ENCODE measurements at places on chromosomes 13 and 19.

DNA sequence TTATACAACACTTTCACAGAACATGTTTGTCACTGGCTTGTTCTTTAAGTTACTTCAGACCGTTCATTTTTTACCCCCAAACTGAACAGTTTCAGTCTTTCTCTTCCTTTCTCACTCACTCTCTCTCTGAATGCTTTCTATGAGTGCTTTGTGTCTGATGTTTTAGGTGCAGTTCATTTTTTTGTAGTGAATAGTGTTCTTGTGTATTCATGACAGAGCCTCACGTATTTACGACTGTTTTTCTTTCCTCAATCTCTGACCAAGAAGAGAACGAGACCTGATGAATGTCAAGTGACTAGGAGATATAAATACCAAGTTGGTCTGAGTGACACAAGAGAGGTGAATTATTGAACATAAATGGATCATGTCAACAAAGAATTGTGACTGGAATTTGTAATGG, 1525.0 kb upstream of the MIR17HG start:
- no peak for DNase-seq

- DNase-seq = no peak
Measured at GRCh38 chr13:38013676-38014075, 144.1 kb upstream of the TRPC4 start.

- DNase-seq = no peak
Measured at GRCh38 chr19:39563408-39563807, 23.4 kb upstream of the EID2 start.

DNA sequence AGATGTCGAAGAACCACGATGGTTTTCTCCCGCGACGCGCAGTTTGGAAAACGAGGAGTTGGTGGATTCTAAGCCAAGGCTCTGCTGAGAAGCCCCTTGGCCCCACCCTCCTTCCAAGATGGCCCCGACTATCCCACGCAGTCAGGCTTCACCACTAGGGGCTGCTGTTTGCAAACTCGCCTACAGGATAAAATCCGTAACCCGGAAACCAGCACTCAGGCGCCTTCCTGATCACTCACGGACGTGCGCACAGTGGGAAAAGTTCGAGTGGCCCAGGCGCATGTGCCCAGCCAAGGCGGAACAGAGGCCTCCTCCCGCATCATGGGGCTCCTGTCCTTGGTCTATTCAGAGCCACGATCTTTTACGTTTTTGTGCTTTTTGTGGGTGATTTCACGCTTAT, 19.2 kb upstream of the UQCR11 start:
- DNase-seq = no peak

DNA sequence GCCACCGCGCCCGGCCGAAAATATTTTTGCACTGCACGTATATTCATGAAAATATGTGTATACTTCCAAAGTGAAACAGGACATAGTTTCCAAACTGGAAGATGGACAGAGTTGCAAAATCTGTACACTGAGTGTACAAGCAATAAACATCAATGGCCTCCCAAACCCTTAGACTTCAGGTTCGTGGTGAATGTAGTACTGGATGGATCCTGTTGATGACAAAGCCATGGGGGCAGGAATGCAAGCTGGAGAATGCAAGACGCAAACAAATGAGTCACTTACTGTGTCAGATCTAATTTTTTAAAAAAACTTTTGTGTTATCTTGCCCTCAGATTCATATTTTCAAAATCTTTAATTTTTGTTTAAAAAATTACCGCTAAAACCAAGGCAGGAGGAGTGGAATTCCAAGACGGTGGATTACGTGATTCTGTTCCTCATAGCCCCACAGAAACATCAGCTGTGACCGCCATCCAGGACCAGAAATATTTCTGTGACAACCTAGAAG, 12.7 kb upstream of the LILRA2 start:
- DNase-seq = no peak

DNA sequence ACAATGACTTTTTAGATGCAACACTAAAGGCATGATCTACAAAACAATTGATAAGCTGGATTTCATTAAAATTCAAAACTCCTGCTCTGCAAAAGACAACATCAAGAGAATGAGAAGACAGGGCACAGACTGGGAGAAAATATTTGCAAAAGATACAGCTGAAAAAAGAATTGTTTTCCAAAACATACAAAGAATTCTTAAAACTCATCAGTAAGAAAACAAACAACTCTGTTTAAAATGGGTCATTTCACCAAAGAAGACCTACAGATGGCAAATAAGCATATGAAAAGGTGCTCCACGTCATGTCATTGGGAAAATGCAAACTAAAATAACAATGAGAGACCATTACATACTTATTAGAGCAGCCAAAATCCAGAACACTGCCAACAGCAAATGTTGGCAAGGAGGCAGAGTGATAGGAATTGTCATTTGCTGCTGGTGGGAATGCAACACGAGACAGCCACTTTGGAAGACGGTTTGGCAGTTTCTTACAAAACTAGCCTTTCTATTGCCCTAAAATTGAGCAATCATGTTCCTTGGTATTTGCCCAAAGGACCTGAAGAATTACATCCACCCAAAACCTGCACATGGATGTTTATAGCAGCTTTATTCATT, 39.2 kb downstream of the FLT1 start:
- no peak for DNase-seq

Measured in omental fat pad (tissue), 4 donors.